ENCODE measurements at places on chromosomes 11 and 22. TPM values are rescaled to one million over a fixed set of nuclear protein-coding genes. Genes with fewer than 3 reads are reported as not detected.

DNA sequence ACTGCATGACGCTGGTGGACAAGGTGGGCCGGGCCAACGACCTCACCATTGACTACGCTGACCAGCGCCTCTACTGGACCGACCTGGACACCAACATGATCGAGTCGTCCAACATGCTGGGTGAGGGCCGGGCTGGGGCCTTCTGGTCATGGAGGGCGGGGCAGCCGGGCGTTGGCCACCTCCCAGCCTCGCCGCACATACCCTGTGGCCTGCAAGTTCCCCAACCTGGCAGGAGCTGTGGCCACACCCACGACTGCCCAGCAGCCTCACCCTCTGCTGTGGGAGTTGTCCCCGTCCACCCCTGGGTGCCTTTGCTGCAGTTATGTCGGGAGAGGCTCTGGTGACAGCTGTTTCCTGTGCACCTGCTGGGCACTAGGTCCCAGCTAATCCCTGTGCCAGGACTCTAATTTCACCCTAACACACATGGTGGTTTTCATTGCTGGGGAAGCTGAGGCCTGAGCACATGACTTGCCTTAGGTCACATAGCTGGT, 49.0 kb upstream of the PPP6R3 start:
- no peaks in the 10 kb centered on the region for H3K27me3 ChIP-seq
- H3K4me1 ChIP-seq = no peaks in the 10 kb centered on the region

GRCh38 chr22:19174106-19175025, 4.2 kb downstream of the SLC25A1 start:
- H3K4me3 ChIP-seq = no peak overlapping the region
- no peaks in the 10 kb centered on the region for H3K27me3 ChIP-seq
- peaks cover 27% of the 10 kb centered on the region for H3K4me1 ChIP-seq
- no peak overlapping the region for H3K27ac ChIP-seq
- no peaks in the 10 kb centered on the region for H3K36me3 ChIP-seq

- H3K4me3 ChIP-seq = no peak overlapping the region
- DNase-seq = no peak
- H3K27ac ChIP-seq = no peak overlapping the region
Observed at GRCh38 chr11:81602508-81602907, 1131.2 kb downstream of the FAM181B start.

DNA sequence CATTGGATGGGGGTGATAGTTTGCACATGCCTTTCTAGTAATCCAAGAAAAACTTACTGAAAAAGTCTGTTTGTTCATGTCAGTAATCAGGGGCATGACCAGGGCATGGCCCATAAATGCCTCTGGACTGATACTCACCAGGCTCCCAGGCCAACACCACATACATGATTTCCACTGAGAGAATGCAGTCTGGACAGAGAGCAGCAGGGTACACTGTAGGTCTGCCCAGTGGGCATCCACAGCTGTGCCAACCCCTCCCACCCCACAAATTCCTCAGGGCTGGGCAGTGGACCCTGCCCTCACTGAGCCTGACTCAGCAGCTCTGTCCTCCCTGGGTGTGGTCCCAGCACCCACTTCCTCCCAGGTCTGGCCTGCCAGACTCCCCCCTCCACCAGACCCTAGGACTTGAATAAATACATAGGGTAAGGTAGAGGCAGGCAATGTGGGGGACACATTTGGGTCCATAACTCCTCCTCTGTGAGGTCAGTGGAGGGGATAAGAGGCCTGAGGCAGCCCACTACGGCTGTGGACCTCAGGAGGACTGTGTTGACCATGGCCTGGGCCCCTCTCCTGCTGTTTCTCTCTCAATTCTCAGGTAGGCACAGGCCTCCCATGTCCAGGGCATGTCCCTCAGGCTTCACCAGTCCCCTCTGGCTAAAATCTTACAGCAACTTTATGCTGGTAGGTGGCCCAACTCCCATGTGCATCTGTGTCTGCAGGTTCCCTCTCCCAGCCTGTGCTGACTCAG, 92.2 kb upstream of the TOP3B start:
- no peak overlapping the region for H3K4me3 ChIP-seq
- H3K4me1 ChIP-seq = no peaks in the 10 kb centered on the region
- no peak for DNase-seq
- H3K27me3 ChIP-seq = no peaks in the 10 kb centered on the region
- no peaks in the 10 kb centered on the region for H3K36me3 ChIP-seq

DNA sequence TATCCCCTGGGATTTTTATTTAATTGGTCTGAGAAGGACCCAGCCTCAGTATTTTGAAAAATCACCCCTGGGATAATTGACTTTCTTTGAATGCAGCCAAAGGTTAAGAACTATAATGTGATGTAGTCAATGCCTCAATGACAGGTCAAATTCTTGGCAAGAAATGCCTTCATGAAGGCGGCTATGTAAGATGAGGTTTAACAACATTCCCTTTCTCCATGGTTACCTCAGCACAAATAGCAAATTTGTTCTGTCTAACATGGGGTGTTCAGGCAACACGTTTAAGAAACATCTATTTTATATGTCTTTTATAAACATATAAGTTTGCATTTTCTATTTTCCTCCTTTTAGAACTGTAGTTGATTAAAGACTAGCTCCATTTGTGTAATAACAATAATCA, 5.3 kb downstream of the SLN start:
- H3K27ac ChIP-seq = no peak overlapping the region
- no peaks in the 10 kb centered on the region for H3K27me3 ChIP-seq
- H3K4me3 ChIP-seq = no peak overlapping the region
- DNase-seq = no peak

- H3K4me1 ChIP-seq = peaks cover 7% of the 10 kb centered on the region
- peak overlapping the region; percentile 14 for H3K4me3 ChIP-seq
- peak; percentile 95 for DNase-seq
- H3K27ac ChIP-seq = peak overlapping the region; percentile 86
Observed at GRCh38 chr22:36065775-36066544, 37.3 kb upstream of the RBFOX2 start.

DNA sequence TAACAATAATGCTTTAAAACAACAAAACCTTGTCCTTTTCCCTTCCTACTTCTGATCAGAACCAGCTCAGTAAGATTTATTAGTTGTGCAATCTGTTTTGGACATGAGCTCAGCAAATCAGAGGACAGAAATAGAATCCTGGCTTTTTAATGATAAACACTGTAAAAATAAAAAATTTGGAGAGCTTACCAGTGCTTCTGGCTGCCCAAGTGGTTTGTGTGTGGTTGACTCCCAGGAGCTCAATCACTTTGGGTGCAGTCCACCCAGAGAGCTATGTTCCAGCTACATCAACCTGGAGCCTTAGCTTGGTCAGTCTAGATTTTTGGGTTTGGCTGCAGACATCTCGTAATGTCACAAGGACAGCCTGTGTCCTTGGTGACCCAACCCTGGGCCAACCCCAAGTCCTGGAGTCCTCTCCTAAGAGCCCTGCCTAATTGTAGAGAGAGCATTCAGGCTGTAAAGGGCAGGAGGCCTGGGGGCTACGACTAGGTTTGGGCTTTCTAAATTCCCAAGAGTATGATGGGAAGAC, 28.5 kb downstream of the CD44 start:
- no peak overlapping the region for H3K4me3 ChIP-seq
- no peaks in the 10 kb centered on the region for H3K36me3 ChIP-seq
- peak overlapping the region; percentile 19 for H3K27ac ChIP-seq
- no peaks in the 10 kb centered on the region for H3K27me3 ChIP-seq
- DNase-seq = no peak

- no peak for DNase-seq
- peak overlapping the region; percentile 98 for H3K27ac ChIP-seq
- H3K27me3 ChIP-seq = no peaks in the 10 kb centered on the region
- peaks cover 14% of the 10 kb centered on the region for H3K36me3 ChIP-seq
- H3K4me1 ChIP-seq = peaks cover 24% of the 10 kb centered on the region
Observed at GRCh38 chr11:95788921-95789505, 569 bp downstream of the FAM76B start.

DNA sequence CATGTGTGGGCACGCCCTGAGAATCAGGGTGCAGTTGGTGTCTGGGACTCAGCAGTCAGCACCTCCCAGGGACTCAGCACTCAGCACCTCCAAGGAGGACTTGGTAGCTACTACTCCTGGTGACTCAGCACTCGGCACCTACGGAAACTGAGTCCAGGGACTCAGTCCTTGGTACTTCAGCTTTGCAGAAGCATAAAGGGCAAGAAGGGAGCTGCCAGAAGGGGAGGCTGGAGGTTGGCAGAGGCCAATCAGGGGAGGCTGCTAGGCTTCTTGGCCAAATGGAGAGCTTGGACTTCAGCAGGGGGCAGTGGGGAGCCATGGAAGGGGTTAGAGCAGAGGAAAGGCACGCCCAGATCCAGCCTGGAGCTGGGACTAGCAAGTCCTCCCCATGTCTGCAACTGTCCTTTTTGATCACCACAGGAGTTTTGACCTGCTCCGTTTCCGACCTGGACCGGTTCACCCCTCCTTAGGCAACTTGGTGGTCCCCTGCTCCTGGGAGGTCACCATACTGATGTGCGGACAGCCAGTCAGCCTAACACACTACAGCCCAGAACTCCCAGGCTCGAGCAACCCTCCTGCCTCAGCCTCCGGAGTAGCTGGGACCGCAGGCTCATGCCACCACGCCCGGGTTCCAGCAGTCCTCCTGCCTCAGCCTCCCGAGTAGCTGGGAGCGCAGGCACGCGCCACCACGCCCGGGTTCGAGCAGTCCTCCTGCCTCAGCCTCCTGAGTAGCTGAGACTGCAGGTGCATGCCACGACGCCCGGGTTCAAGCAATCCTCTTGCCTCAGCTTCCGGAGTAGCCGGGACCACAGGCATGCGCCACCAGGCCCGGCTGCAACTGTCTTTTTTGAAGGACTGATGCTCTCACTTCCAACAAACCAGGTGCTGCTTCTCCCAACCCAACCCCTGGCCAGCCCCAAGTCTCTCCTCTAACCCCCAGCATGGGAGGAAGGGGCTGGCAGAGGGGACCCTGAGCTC, 1.5 kb downstream of the ANO9 start:
- no peak overlapping the region for H3K27ac ChIP-seq
- DNase-seq = no peak
- H3K27me3 ChIP-seq = no peaks in the 10 kb centered on the region
- H3K4me1 ChIP-seq = no peaks in the 10 kb centered on the region
- H3K36me3 ChIP-seq = no peaks in the 10 kb centered on the region
- no peak overlapping the region for H3K4me3 ChIP-seq

RNF214 gene
- polyA plus RNA-seq = 15.7 TPM

GRCh38 chr11:73942010-73942409, 8.8 kb upstream of the DNAJB13 start:
- no peak overlapping the region for H3K4me3 ChIP-seq
- no peak overlapping the region for H3K27ac ChIP-seq
- no peaks in the 10 kb centered on the region for H3K36me3 ChIP-seq
- no peak for DNase-seq

GRCh38 chr11:115135936-115136335, 368.3 kb downstream of the CADM1 start:
- H3K36me3 ChIP-seq = no peaks in the 10 kb centered on the region
- H3K4me3 ChIP-seq = no peak overlapping the region
- H3K27ac ChIP-seq = no peak overlapping the region
- H3K27me3 ChIP-seq = no peaks in the 10 kb centered on the region

DNA sequence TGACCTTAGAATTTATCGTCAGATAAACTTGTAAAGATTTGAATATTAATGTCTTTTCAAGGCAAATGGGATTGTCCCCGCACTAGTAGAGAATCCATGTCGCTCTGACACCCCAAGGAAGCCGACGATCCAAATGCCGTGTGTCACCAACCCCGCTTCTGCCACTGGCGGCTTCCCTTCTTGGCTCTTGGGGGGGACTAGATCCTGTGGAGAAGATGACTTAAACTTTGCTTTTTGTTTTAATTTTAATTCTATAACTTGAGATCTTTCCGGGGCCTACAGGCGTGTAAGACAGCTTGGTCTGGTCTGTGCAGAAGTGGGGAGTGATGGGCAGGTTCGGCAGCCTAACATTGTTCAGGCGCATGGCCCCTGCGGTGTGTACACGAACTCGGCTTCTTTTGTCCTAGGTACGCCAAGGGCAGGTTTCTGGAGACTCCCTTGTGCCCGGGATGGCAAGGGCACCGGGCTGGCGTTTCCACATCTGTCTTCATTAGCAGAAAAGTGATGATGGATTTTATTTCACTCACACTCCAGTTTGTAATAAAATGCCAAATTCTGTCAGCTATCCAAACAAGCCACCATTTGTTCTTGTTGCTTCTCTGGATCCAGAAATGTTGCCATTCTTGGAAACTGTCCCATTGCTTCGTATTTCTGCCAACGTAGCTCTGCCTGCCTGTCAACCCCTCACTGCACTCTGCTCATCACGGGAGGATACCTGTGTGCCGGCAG, 6.7 kb downstream of the YDJC start:
- no peak overlapping the region for H3K4me3 ChIP-seq
- no peak overlapping the region for H3K27ac ChIP-seq
- no peaks in the 10 kb centered on the region for H3K36me3 ChIP-seq

GRCh38 chr22:39244496-39245129, at the start of gene PDGFB:
Gene PDGFB, minus strand, starts transcription at chr22:39244982. Its CDS starts 1,019 bp downstream, at chr22:39243963.
- no peaks in the 10 kb centered on the region for H3K27me3 ChIP-seq
- H3K4me3 ChIP-seq = peak within 1 kb of the TSS; percentile 71
- no peaks in the 10 kb centered on the region for H3K36me3 ChIP-seq
- peak within 1 kb of the TSS; percentile 84 for H3K27ac ChIP-seq
- peaks cover 23% of the 10 kb centered on the region for H3K4me1 ChIP-seq
- DNase-seq = peak; percentile 67

GDPD4 gene
- not detected for polyA plus RNA-seq

- no peak overlapping the region for H3K27ac ChIP-seq
- H3K36me3 ChIP-seq = no peaks in the 10 kb centered on the region
Observed at GRCh38 chr11:61553373-61554171, 27.3 kb downstream of the SYT7 start.

GRCh38 chr11:316031-316701, 2.3 kb downstream of the IFITM1 start:
- peak; percentile 76 for DNase-seq
- no peaks in the 10 kb centered on the region for H3K27me3 ChIP-seq
- H3K4me3 ChIP-seq = peak overlapping the region; percentile 18
- peak overlapping the region; percentile 7 for H3K27ac ChIP-seq

DNA sequence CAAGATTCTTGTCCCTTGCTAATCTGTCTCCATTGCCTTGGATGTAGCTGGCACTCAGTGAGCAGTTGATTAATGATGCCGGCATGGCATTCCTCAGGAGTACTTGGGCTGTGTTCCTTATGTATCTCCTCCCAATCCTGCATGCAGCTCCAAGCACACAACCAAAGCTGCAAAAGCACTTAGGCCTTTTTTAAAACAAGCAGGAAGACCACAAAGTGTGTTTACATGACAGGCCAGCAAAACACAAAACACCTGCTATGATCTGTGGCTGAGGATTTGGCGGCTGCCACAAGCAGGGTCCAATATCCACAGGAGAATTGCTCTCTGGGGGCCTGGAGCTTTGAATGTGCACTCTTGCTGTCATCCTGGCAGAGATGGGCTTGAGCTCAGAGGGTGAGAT, 8.9 kb downstream of the ABTB2 start:
- no peaks in the 10 kb centered on the region for H3K36me3 ChIP-seq
- no peaks in the 10 kb centered on the region for H3K4me1 ChIP-seq
- H3K27me3 ChIP-seq = no peaks in the 10 kb centered on the region
- no peak overlapping the region for H3K4me3 ChIP-seq
- DNase-seq = no peak

DNA sequence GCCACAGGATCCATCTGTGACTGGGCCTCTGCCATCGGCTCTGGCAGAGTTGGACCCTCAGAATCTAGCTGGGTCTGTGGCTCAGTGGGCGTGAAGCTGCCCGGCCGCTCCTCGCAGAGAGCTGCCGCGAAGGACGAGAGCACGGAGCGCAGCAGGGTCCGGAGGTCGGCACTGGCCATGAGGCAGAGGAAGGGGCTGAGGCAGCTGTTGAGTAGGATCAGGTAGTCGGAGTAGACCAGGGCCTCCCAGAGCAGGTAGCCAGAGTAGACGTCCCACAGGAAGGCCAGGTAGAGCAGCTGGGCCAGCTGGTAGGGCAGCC, 912 bp downstream of the GPR152 start:
- H3K4me3 ChIP-seq = no peak overlapping the region
- no peaks in the 10 kb centered on the region for H3K4me1 ChIP-seq
- H3K27me3 ChIP-seq = no peaks in the 10 kb centered on the region
- no peaks in the 10 kb centered on the region for H3K36me3 ChIP-seq
- H3K27ac ChIP-seq = no peak overlapping the region
